NCI-H2081 treated with DMSO at 0.1 percent for 48 hours (cell line): ENCODE measurements at places on chromosomes 7 and 10.
A peak's percentile ranks its signal among the peaks of the same experiment; 100 is the strongest.

DNA sequence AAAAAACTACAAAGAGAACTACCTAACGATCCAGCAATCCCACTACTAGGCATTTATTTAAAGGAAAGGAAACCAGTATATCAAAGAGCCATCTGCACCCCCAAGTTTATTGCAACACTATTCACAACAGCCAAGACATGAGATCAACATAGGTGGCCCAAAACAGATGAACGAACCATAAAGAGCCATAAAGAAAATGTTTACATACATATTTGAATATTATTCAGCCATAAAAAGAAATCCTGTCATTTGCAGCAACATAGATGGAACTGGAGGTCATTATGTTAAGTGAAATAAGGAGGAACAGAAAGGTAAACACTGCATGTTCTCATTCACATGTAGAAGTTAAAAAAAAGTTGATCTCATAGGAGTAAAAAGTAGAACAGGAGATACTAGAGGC lies 15.6 kb upstream of the SLC26A3 start:
- no peak for DNase-seq

GRCh38 chr10:24822590-24822989 lies 98.9 kb upstream of the ARHGAP21 start:
- DNase-seq, result no peak

GRCh38 chr7:65746398-65746669 lies 126.5 kb upstream of the VKORC1L1 start:
- no peak for DNase-seq

DNA sequence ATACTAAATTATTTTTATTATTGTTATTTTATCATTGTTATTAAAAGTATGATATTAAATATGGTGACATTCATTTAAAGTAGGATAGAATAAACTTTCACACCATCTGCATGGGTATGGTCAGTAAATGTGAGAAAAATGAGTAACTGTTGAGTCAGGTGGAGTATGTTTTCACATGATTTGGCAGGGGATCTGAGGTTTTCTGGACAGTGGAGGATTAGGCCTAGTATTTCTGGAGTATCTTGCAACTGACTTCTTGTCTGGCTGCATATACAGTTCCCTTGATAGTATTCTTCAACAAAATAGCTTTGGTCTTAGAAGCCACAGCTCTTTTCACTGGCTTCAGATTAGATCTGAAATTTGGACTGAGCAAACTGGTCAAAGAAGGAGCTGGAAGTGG lies 54.5 kb downstream of the GBF1 start:
- no peak for DNase-seq

DNA sequence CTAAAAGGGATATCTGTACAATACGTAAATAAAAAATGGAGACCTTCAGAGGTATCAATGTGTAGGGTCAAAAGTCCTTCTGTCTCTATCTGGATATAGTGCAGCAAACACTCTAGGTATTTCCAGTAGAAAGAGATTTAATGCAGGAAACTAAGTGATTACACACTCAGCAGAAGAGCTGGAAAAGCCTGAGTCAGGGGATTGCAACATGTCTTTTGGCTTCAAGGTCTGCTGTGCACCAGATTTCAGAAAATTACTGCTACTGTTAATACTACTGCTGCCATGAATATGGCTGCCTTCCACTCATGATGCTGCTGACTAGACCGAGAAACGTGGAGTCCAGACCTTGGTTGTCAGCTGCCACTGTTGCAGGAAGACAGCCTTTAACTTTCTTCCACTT lies 94.9 kb upstream of the DLX6 start:
- DNase-seq, result no peak

DNA sequence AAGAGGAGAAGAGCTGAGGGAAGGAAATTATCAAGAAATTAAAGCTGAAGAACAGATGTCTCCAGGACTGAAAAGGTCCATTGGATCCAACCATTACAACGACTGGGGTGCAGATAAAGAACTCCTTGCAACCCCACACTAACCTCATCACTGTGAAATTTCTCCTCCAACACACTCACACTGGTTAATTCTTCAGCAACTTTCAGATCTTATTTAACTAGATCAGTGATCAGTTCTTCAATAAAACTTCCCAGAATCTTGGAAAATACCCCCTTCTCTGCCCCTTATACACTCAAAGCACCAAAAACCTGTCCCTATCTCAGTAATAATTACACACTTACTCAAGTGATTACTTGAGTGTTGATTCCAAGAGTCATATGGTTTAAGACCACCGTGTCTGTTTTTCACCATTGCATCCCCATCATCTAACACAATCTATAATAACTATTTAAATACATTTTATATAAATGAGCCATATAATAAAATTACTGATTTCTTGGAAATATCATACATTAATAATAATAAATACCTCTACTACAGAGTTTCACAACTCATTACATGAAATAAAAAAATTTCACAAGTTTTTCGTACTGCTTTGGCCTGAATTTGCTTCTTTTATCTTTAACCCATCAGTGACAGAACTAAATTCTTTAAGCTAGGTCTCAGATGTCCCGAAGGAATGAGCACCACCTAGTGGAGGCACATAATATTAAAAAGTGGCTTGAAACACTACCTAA lies 123.7 kb downstream of the MPP7 start:
- peak; percentile 5 for DNase-seq

- DNase-seq, result no peak
These were observed 39.7 kb downstream of the DRGX start for GRCh38 chr10:49356181-49356580.

- no peak for DNase-seq
These were observed 30.9 kb downstream of the SCIN start for GRCh38 chr7:12601302-12601869.
